ENCODE measurements at places on chromosomes 4 and X. TPM values are rescaled to one million over a fixed set of nuclear protein-coding genes. Genes with fewer than 3 reads are reported as not detected.

DNA sequence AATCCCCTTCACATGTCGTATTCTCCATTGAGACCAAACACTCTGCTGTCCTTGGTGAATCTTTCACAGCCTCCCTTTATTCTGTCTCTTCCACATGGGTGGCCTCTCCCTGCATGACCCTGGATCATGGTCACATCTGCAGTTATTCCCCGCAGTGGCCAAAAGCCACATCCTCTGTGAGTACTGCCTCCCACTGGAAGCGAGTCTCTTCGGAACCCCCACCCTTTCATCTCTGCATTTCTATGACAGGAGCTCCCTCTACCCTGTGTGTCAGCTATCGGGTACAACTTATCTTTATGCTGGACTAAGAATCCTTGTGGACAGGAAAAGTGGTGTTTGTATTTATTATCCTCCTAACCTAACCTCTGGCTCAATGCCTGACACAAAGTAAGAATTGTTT is 48.6 kb upstream of the SHISA3 start:
- no peak for DNase-seq

The GRPEL1 gene
- 20.1 TPM for total RNA-seq

The ETNPPL gene
- not detected for total RNA-seq

DNA sequence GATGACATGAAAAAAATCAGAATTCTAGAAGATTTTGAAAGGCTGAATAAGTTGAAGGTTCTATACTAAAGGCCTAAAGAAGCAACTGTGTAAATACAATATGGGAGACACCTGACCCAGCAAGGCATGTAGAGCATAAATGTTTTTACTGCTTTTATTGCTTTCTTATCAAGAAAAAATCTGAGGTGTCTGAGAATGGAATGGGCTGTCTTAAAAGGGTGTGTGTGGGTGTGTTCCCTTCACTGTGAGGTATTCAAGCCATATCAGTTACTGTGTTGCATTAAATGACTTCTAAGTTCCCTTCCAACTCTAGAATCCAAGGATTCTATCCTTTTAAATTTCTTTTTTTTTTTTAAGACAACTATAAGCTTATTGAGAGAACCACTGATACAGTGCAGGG is 15.7 kb downstream of the ATP8A1 start:
- DNase-seq: no peak

The SRPX2 gene
- not detected for total RNA-seq

The PLAC8 gene
- 684 TPM for total RNA-seq

DNA sequence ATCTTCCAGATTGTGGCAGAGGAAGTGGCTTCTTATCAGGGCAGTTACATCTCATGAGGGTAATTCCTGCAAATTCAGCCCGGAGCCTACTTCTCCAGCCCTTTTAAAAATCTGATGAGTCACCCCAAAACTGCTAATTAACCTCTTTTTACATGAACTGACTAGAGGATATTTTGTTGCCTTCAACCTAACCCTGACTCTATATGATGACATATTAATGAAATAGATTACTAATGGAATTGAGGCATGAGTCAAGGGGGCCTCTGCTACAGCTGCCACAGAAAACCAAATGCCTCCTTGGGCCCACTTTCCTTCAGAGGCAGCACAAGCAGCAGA is 72.5 kb downstream of the QRFPR start:
- no peak for DNase-seq

DNA sequence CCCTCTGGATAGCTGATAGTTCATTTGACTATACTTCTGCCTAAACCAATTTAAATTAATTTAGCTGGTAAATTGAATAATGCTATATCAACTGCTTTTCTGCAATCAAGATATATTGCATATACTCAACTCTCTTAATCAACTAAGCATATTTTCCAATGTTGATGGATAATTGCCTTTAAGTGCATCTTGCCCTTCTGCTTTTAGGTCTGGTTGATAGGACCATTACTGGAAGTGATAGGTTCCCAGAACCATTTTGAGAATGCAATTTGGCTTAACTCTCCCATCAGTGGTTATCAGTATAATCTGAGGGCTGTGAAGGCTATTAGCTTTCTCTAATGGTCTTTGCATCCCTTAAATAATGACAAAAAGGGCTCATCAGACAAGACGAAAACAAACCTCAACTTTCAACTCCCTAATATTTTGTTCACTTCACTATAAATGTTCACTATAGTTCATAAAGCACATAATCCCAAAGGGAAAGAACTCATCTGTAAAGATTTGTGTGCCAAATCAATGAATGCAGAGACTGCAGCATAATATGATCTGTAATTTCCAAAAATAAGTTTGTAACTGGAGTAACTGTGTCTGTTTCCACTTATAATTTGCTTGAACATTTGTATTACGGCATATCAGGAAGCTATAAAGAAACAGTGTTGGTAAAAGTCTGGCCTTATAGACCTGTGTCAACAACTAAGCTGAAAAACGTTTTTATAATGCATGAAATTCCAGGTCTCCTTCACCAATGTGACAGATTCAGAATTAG is 273.6 kb downstream of the FBXO8 start:
- no peak for DNase-seq

DNA sequence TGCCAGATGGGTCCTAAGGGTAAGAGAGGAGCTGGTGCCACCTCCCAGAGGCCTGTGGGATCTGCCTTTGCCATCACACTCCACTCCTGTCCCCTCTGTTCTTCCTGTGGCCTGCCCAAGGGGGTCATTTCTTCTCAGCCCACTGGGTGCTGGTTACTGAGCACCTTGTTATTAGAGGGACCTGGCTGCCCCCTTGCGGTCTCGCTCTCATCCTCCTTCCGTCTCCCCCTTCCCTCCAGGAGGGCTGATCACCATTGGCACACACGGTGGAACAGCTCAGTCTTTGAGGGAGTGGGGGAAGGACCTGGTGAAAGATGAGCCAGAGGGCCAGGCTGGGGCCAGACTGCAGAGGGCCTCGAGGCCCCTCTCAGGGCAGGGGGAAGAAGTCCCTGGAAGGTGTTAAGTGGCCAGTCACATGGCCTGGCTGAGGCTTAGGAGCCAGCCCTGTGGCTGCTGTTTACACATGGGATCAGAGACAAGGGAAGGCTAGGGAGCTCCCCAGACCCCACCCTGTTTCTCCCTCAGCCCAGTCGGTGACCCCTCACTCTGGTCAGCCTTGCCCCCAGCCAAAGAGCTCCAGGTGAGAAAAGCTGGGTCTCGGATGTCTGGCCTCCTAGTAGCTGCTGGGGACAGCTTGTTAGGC is 68.1 kb downstream of the MTMR1 start:
- no peak for DNase-seq

- no peak for DNase-seq
These were observed 125.7 kb downstream of the CAMK2D start for GRCh38 chr4:113635739-113636437.

The ELOVL6 gene
- total RNA-seq: 30.9 TPM

DNA sequence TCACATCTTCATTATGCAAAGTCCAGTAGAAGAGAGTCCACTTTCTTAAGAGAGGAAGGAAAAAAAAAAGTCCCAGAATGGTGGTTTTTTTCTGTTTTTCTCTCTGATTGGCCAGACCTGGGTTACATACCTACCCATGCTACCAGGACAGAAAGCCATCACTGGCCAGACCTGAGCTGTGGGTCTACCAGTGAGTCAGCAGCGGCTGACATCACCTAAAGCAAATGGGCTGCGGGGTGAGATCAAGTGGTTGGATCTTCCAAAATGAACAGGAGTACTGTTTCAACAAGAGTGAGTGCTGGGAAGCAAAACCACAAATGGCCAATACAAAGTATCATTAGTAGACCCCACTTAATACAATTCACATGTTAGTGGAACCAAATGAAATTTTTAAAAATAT is 1.6 kb upstream of the NDST3 start:
- no peak for DNase-seq

GRCh38 chrX:43881410-43882293 is 598 bp downstream of the MAOB start:
- DNase-seq: no peak

The GABRG1 gene
- total RNA-seq: not detected

DNA sequence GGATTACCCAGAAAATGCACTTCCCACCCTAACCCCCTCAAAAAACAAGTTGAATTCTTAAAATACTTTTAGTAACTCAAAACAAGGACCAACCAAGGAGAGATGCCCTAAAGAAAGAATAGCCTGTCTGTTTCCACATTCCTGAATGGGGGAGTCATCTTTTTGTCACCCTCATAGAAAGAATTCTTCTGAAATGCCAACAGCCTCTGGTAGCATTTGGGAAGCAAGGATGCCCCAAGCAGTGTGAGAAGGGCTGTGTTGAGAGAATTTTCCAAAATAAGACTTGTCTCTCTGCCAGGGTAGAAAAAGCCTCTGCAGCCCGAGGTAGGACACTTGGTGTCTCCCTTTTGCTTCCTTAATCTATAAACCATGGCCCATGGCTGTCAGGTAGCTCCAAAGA is 173.1 kb upstream of the VCX3A start:
- no peak for DNase-seq

DNA sequence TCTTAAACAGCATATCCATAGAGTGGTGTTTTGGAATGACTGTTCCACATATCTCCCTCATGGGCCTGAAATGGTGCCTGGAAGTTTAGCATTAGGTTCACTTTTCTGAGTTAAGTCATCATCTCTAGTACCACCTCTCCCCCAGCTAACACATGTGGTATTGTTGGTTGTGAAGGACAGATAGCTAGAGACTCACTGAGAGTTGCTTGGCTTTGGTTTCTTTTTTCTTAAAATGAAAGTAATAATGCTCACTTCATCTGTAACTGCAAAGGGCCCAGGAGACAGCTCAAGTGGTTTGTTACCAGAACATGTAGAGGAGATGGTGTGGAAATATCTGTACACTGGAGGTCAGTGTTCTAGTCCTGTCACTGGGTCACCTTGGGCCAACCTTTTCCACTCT is 90.9 kb downstream of the EFNB1 start:
- no peak for DNase-seq

DNA sequence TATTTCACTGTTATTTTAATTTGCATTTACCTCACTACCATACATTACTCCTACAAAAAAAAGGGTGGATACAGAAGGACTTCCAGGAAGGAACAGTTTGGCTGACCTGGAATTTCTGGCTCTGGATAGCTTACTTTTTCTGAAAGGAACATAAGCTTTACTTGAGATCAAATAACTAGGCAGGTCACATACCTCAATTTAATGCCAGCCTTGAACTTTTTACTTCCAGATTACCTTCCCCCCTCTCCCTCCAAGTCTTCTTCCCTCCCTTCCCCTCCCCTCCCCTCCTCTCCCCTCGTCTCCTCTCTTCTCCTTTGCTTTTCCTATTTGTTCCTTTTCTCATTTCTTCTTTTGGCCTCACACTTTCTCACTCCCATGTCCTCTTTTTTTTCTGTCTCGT is 659.2 kb upstream of the AADAT start:
- no peak for DNase-seq

The PRSS48 gene
- not detected for total RNA-seq

DNA sequence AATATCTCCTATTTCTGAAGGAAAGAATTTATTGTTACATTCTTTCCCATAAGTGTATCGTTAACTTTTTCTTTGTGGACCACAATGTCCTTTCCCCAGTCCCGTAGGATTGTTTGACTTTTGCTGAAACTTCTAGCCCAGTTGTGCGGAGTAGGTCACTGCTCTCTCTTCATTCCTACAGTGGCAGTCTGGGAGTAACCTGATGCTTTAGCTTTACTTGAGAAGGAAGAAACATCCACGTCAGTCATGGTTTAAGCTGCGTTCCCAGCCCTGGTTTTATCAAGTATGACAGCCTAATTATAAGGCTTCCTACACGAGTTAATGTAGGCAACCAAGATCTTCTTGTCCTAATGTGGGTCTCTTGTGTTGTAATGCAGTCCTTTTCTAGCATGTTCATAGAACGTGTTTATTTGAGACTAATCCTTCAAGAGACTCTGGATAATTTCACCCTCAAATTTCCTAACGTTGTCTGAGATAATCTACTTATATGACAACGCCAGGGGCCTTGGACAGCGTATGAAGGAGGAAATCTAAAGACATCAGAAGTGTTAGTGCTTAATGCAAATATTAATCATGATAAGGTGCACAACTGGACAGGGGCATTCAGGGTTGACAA is 40.8 kb upstream of the GRPR start:
- no peak for DNase-seq

The TNMD gene
- total RNA-seq: not detected

DNA sequence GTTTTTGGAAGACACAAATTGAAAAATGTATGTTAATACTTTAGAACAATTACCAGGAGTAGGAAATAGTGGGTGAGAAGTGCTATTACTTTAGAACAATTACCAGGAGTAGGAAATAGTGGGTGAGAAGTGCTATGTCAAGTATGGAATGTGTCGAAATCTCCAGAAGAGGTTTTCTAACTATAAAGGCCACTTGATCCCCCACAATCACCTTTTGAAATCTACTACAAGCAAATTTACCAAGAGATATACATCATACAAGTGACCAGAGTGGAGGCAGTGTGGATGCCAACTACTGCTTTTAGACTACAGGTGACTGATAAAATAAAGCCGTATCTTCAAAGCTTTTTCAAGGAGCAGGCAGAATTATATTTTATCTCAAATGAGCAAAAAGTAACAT is 43.1 kb downstream of the MAB21L2 start:
- DNase-seq: no peak

The TMEM144 gene
- total RNA-seq: 0.78 TPM

DNA sequence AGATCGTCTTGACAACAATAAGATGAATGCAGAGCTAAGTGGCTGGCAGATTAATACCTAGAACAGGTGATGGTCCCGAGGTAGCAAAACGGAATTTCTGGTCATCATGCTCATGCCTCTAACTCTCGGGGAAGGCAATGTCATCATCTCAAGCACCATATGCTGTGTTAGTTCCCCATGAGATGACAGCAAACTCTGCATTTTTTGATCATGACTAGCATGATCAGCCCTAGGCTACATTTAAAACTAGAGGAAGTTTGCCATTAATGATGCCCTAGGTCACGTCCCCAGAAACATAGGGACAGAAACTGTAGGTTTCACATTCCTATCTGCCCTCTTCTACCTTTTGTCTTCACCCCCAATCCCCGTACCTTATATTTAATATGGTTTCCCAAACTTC is 11.6 kb downstream of the LPAR4 start:
- no peak for DNase-seq

GRCh38 chrX:132171478-132171877 is 43.7 kb upstream of the FRMD7 start:
- peak; percentile 4 for DNase-seq

- DNase-seq: no peak
These were observed 117.5 kb upstream of the VCX2 start for GRCh38 chrX:8288590-8288989.

DNA sequence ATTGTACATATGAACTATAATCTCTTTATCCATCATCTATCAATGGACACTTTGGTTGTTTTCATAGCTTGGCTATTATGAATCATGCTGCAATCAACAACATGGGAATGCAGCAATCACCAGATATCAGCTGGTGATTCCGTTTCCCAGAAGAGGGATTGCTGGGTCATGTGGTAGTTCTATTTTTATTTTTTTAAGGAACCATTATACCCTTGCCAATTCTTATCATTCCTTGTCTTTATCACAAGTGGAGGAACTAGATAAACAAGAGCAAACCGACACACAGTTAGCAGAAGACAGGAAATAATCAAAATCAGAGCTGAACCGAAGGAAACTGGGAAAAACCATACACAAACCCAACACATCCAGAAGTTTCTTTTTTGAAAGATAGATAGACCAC is 14.5 kb upstream of the LNX1 start:
- DNase-seq: no peak

The POU4F2 gene
- total RNA-seq: not detected

All from natural killer cell (primary cell).